OCI-LY7 (cell line): ENCODE measurements at places on chromosomes 3 and 15.

DNA sequence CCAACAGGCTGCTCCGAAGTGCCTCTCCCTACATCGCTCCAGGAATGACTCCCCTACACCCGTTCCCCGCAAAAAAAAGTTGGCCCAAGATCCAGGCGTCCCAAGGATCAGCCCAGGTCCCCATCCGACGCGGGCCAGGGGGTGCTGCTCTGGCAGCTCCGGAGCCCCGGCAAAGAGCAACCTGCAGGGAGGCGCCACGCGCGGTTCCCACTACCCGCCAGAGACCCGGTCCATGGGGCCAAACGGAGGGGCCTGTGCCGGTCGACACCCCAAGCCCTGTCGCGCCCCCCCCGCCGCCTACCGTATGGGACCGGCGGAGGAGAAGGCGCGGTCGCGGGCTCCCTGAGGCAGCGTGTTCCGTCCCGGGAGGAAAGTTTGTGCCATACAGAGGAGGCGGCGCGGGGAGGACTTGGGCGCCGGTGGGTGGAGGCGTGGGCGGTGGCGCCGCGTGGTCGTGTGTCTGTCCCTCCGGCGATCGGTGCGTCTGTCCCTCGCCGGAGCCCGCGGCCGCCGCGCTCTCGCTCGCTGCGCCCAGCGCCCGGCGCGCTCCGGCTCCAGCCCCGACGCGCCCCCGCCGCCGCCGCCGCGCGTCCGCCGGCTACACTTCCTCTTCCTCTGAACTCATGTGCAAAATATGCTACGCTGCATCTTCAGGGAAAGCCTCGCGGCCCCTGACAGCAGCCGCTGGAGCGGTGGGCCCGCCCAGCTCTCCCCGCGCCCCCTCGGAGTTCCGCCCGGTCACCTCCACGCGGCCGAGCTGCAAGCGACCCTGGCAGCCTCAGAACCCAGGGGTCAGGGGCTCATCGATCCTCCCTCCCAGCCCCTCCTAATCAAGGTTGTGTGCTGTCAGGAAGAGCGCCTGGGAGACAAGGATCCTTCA, at the start of gene RFTN1:
RFTN1 (minus strand) TSS at position 559 of the 880 bp plus-strand sequence. CDS start 19,830 bp downstream, outside the sequence.
- DNase-seq: peak; percentile 87

DNA sequence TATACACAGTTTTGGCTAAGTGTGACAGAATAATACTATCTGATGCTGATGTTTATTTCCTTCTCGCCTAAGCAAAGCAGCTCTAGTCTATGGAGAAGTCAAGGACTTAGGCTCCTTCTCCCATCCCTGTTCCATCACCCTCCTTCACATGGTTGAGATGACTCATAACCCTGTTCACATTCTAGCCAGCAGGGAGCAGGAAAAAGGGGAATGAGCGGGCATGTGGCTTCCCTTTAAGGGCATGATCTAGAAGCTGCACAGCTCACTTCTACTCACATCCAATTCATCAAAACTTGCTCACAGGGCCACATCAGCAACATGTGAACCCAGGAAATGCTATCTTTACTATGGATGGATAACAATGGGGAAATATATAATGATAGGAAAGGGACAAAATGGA, 40.9 kb downstream of the CBLB start:
- no peak for DNase-seq

DNA sequence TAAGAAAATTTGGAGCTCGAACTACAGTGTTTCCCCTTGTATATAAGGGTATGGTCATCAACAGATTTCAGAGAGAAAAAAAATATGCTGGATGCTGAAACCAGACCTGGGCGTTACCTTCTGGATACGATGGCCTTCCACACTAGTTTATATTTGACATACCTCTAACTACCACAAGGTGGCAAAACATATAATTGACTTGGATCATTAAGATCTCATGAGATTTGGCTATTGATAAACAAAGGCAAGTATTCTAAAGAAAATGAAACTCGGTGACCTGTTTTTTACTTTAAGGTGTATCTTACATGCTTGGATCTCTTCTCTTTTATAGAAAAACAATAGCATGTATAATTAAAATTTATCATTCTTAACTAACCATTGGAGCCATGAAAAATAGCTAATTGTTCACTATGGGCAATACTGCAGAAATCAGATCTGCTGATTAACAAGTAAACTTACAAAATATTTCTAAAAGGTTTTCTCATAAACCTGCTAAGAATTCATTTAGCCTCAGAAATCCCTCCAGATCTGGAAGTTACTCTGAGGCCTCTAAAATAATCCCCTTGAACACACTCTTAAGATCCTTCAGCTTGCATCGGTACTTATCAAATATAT, 300.6 kb upstream of the KCNH8 start:
- DNase-seq: peak; percentile 59

DNA sequence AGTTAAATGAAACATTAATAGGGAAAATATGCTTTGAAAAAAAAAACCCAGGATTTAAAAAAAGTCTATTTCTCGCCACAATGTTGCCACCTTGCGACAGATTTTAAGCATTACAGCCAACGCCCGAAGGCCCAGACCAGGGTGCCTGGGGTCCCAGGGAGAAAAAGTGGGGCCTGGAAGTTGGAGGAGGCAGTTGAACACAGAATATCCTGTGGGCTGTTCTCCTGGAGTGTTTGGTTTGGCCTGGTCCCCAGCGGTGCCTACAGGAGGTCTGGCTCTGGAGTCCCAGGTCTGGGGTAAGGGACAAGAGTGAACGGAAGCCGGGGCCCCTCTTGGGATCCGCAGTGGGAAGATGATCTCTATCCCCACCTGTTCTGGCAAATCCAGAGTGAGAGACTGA, 3.4 kb downstream of the RNU6-1 start:
- DNase-seq: peak; percentile 73

DNA sequence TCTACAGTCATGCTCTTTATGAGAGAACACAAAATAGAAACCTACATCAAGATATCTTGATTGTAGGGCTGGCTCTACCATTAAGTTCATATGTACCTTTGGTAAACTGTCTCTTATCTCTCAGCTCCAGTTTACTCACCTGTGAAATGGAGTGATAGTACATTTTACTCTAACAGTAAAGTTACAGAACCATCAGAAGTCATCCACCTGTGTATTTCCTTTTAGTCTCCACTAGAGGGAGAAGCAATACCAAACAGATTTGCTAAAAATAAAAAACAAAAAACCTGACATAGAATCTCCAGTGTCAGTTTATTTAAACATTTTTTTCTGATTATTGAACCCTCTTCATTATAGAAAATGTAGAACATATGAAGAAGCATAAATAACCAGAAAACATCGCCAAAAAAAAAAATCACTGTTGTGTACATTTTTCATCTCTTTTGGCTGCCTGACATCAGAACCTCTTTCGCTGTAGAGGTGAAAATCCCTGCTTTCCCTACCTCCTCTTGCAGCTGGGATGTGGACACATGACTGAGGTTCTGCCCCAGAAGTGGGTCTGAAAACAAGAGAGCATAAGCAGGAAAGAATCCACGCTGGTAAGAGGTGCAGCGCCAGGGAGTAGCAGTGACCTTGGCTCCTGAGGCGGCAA, 48.7 kb upstream of the WDR72 start:
- DNase-seq: peak; percentile 13

DNA sequence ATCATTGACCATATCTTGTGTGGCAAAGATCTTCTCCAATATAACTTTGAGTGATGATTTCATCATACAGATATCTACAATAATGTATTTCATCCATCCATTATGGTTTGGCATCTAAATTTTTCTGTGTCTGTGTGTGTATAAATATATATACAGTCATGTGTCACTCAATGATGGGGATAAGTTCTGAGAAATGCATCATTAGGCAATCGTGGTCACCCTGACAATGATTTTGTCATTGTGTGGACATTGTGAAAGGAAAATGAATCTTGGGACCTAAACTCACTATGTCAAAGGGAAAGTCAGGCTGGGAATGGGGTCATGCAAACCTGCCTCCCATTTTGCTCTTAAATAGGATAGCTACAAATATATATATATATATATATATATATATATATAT, 12.4 kb downstream of the CFAP161 start:
- no peak for DNase-seq

- no peak for DNase-seq
Measured at GRCh38 chr3:12946251-12946648, 104.9 kb upstream of the RPL32 start.

DNA sequence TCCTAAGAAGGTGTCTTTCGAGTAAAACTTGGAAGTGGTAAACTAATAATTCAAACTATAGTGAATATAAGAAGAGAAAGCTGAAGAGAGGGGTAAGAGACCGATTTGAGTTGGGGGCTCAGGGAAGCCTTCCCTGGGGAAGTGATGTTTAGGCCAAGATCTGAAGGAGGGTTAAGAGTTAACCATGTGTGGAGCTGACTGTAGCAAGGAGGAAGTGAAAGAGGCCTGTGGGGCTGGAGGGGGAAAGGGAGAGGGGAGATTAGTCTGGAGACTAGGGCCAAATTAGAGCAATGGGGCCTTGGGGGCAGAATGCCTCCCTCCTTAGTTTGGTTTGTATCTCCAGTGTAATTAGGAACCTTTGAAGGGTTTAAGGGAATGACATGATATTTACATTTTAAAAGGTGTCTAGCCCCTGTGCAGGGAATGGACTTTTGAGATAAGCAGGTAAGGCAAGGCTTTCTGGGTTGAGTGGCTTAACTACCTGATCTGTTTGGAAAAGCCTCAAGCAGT, 2.2 kb downstream of the ZNF592 start:
- peak; percentile 75 for DNase-seq

- DNase-seq: no peak
Measured at GRCh38 chr15:33179874-33180273, 14.6 kb downstream of the FMN1 start.

GRCh38 chr3:163266731-163267130, 1770.1 kb downstream of the OTOL1 start:
- no peak for DNase-seq

DNA sequence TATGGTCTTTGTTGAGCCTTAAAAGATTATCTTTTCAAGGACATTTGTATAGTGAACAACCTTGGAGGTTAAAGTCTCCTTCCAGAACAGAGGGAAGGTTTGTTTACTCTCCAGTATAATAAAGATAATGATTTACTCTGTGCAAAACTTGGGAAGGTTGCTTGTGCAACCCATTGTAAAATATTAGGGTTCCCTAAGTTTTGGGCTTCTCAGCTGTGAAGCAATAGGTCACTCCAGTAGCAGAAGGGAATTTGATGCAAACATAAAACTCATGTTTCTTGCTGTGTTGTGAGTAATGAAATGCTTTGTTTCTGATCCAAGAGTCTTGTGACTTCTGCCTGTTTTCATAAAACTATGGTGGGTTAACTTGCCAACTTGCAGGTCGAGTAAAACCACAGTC, 177.5 kb downstream of the SUCNR1 start:
- DNase-seq: no peak

GRCh38 chr15:81256916-81257315, 60.2 kb downstream of the IL16 start:
- no peak for DNase-seq

- DNase-seq: no peak
Measured at GRCh38 chr3:126180477-126181397, at the start of gene ALDH1L1. ALDH1L1 (minus strand) TSS chr3:126180586; CDS start chr3:126160979, 19,607 bp downstream.

GRCh38 chr3:138890555-138891187, 55.9 kb upstream of the PIK3CB start:
- peak; percentile 13 for DNase-seq

DNA sequence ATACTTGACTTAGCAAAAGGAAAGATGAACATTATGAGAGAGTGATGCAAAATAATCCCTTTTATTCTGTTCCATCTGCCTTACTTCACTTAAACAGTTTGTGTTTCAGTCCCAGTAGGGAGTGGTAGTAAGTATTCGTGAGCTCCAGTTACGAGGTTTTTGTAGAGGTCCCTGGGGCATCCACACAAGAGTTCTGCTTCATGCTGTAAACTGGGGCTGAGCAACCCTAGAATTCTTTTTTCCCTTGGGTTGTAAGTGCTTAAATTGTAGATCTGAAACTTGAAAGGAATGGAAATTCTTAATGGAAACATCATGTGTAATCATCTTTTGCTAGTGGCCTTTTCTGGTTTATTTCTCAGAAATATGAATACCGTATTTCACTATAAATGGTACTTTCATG, 79.5 kb downstream of the SEMA6D start:
- no peak for DNase-seq

- DNase-seq: no peak
Measured at GRCh38 chr3:16127249-16127648, 47.2 kb upstream of the GALNT15 start.

GRCh38 chr15:79610021-79610420, 177.9 kb downstream of the MINAR1 start:
- DNase-seq: no peak

GRCh38 chr15:70833422-70833821, 20.5 kb downstream of the LARP6 start:
- DNase-seq: no peak

DNA sequence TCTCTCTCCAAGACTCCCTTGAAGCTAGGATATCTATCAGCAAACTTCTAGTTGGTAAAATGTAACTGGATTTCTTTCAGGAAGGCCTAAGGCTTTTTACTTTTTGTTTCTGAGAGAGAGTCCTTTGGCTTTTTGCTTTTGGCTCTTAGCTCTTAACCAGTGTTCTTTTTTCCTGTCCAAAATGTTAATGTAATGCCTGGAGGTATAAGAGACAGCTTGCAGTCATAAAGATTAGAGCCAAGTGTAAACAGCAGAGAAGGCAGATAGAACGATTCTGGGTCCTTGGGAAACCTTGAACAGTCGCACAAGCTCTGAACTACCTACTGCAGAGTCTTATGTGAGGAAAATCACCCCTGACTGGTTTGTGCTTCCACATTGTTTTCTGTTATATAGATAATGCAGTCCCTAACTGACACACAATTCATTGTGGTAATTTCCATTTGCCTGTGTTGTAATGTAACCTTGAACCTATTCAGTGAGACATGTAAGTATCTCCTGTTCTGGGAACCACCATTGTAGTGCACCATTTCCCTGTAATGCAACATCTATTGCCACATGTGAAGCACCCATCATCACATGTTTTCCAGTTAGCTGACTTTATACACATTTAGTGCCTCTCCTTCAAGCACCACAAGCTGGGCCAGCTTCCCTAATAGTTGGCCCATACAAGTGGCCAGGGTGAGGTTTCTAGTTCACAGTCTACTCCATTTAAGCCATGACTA, 1311.9 kb downstream of the ROBO1 start:
- no peak for DNase-seq

DNA sequence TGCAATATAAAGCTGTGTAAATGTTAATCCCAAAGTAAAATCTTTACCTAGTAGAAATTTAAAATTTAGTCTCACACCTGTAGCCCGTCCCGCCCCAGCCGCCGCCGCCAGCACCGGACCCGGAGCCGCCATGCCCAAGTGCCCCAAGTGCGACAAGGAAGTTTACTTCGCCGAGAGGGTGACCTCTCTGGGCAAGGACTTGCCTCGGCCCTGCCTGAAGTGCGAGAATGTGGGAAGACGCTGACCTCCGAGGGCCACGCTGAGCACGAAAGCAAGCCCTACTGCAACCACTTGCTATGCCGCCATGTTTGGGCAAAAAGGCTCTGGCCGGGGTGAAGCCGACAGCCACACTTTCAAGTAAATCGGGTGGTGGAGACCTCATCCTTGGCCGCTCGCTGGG, 22.1 kb upstream of the TOP2B start:
- DNase-seq: no peak

DNA sequence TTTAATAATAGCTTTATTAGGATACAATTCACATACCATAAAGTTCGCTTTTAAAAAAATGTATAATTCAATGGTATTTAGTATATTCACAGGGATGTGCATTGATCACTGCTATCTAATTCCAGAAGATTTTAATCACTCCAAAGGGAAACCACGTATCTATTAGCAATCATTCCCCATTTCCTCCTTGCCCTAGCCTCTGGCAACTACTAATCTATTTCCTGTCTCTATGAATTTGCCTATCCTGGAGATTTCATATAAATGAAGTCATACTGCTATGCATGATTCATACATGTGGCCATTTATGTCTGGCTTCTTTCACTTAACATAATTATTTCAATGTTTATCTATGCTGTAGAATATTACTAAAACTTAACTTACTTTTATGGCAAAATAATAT, 32.0 kb upstream of the CASR start:
- DNase-seq: no peak

- DNase-seq: peak; percentile 61
Measured at GRCh38 chr3:377158-377561, 180.6 kb downstream of the CHL1 start.
